T-helper 22 cell (primary cell): ENCODE measurements at places on chromosomes 2 and 18.

DNA sequence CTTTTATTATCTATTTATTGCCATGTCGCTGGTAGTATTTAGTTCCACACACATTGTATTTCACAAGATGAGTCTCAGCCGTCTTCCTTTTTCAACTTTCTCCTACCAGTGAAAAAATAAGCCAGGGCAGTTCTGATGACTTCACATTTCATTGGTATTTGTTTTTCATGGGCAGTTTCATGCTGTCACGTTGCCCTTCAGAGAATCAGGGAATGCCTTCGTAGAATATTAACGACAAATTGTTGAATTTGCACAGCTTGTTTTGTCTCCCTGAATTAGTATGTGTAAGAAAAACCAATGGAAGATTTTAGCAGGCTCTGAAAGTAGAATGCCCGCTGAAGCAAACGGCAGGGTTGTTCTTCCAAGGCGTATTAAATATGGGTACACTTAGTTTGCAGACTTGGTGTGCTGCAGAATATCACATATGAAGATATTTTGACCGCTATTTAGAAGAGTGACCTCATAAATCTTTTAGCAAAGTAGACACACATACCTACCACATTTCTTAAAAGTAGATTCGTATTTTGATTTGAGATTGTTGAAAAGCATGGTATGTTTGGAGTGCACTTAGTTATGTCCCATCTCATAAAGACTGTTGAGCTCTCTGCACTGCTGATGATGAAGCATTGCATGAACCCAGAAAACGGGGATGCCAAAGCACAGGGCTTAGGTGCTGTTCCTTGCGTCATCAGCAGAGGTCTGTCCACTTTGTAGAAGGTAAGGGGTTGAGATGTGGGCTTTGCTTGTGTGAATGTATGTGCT is 2.9 kb downstream of the NEDD4L start:
- DNase-seq, result no peak

GRCh38 chr2:199463708-199464605 is 6.2 kb upstream of the SATB2 start:
- no peak for DNase-seq

DNA sequence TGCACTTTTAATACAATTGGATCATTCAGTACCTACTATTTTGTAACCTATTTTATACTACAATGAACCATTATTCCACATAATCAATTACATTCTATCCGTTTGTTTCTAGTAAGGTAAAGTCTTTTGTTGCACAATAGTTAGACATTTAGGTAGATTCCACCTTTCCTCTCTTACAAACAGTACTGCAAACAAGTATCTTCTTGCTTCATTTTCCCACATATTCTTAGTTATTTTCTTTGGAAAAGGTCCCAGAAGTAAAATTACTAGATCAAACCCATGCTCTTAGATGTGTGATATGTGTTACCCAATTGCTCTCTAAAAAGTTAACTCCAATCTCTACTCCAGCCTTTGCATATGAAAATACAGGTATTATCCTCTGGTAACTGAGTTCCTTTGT is 49.6 kb downstream of the SPIRE1 start:
- DNase-seq, result no peak

GRCh38 chr2:51000849-51001617 is 30.9 kb downstream of the NRXN1 start:
- no peak for DNase-seq

- no peak for DNase-seq
Observed at GRCh38 chr2:127733816-127734537, 32.7 kb downstream of the SFT2D3 start.

DNA sequence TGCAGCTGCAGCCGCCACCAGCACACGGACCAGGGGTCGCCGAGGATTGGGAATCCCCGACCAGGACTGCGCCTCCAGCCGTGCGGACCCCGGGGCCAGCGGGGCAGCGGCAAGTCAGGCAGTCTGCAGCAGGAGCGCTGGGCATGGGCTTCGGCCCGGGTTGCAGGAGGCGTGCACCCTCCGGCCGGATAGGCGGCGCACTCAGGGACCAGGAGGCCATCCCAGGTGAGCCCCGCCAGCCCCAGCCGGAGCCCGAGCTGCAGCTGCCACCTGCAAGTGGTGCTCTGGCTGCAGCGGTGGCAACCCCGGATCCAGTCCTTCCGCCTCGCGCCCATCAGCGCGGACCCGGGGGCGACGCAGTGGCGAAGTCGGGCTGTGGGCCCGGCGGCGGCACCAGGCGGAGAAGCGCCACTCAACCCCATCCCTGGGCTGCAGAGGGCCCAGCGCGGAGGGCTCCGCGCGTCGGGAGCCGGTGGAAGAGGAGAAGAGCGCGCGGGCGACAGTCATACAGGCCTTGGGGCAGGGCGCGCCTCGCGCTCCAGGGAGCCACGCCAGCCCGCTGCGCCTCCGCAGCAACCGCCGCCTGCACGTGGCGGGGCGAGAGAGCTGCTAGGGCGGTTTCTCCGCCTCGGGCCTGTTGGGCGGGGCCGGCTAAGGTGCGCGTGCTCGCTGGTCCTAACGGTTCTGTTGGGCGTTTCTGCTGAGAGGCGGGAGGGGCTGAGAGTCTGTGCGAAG is 73.8 kb downstream of the RPIA start:
- DNase-seq, result no peak

GRCh38 chr18:49668574-49669275 is 106.9 kb downstream of the LIPG start:
- DNase-seq, result no peak
